ENCODE measurements at places on chromosomes 12 and 14.

DNA sequence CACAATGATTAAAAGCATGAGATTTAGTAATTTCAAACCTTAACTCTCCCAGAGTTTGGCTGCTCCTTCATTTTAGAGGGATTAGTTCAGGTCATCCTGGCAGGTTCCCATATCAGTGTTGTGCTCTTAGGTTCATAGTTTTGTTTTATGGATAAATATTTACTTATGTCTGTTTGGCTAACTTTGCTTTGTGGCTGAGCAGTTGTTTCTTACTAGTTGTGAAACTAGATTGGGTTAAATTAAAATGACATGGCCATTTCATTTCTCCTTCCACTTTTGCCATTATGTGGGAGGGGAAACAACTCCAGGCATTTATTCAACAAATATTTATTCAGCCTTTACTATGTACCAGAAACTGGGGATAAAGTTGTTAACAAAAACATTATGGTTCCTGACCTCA lies 158.8 kb downstream of the TMTC3 start:
- DNase-seq, result no peak

DNA sequence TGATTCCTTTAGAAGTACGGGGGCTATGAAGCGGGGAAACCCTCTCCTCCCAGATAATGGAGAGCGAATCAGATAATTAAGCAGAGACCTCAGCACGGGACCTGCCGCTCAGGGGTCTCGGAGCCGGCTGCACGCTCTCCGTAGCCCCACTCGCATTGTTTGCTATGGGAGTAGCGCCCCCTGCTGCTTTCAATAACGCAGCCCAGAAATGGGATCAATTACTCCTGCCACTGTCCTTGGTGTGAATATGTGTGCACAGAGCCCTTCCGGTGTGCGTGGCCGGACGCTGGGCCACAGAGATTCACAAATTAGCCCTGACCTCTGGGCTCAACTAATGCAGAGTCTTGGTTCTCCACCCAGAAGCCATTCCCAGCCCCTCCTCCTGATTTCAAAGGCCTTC lies 76.4 kb upstream of the TMEM132C start:
- DNase-seq, result no peak

- no peak for DNase-seq
These were observed 41.9 kb downstream of the TTC8 start for GRCh38 chr14:88866305-88866704.

GRCh38 chr14:103699261-103699661 lies 16.0 kb downstream of the XRCC3 start:
- no peak for DNase-seq

- no peak for DNase-seq
These were observed 13.0 kb downstream of the SAMD15 start for GRCh38 chr14:77390188-77390587.

- no peak for DNase-seq
These were observed 20.0 kb downstream of the CKAP4 start for GRCh38 chr12:106227641-106228319.

GRCh38 chr12:84756961-84757360 lies 155.6 kb downstream of the SLC6A15 start:
- no peak for DNase-seq

GRCh38 chr12:50041062-50041860 lies 16.0 kb upstream of the RACGAP1 start:
- DNase-seq, result no peak

GRCh38 chr14:56686416-56686815 lies 106.8 kb downstream of the TMEM260 start:
- DNase-seq, result no peak

- no peak for DNase-seq
These were observed 228.7 kb upstream of the LRFN5 start for GRCh38 chr14:41377932-41378331.

DNA sequence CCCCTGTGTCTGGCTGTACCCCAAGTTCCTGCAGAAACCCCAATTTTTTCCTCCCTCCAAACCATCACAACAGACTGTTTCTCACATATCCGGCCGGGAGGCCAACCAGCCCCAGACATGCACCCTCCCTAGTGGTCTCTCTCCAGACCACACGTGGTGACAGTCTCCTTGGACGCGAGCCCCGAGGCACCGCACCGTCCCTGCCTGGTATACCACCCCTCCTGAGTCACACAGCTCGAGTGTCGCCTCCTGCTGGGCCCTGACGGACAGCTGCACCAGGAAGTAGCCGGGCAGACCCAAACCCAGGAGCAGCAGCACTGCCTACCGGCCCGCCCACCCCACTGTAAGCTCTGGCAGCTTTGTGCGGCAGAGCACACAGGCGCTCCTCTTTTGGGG lies 97.4 kb downstream of the RFLNA start:
- no peak for DNase-seq

GRCh38 chr14:51660741-51661140 lies 9.0 kb downstream of the FRMD6 start:
- no peak for DNase-seq

DNA sequence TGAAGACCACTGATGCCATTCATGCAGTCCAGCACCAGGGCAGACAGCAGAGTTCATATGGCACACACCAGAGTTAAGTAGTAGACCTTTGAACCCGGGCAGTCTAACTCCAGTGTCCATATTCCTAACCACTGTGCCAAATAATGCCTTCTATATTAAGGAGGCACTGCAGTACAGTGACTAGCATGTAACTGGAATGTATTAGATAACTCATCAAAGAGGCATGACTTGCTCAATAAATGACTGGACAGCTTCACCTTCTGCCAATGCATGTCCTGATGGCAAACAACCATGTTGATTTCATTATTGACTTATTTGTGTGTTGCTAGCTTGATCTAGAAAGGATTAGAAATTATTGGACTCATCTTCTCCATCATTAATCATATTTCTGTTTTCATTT lies 40.2 kb downstream of the DACT1 start:
- DNase-seq, result no peak

DNA sequence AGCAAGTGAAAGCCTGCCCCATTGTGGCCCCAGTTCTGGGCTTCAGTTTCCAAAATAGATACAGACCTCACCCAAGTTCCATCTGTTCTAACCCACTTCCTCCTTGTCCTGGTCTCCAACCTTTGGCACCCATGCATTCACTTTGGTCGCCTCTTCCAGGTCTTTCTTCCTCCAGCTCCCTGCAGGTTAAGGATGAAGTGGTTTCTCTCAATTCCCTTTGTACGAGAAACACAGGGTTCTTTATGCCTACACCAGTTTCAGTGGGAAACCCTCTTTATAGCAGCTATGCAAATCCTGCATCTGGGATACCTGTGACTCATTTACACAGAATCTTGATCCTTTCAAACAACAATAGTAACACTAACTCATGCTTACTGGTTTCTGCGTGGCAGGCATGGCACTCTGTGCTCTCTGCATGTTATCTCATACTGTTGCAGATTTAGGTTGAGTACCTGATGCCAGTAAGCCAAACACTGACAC lies 110.6 kb upstream of the AMIGO2 start:
- DNase-seq, result no peak

GRCh38 chr12:75564398-75564797 lies 53.0 kb upstream of the KRR1 start:
- no peak for DNase-seq

DNA sequence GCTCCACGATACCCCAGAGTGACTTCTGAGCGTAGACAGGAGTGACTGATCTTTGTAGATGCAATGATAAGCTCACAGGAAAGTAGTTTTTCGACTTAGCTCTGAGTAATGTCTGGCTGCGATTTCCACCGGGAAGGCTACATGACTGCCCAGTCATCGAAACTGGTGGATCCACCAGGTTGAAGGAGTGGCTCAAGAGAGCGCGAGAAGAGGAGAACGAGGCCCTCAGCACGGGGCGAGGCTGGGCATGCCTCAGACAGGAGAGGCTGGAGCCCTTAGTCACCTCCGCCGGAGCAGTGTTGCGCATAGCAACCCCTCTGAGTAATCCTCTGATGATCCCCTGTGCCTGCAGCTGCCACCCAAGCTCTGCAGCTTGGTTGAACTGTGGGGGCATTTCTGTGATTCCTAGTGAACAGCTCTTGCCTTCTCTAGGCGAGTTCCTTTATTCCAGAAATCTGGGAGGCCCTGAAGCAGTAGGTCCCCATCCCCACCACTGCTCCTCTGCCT lies 25.6 kb downstream of the ELK3 start:
- DNase-seq, result peak; percentile 58

DNA sequence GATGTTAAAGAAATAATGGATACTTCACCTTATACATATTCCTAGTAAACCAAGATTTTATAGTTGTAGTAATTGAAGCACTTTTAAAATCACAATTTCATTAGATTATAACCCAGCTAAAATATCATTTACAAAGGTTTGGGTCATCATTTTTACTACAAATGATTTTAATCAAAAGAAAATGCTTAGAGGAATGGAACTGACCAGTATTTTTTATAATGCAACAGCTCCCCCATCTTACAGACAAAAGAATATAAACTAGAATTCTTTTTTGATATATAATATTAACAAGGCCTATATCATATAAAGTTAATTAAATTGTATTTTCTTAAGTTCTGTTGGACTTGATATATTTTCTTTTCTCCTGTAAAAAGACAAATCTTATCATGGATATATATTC lies 20.4 kb upstream of the LRFN5 start:
- no peak for DNase-seq

DNA sequence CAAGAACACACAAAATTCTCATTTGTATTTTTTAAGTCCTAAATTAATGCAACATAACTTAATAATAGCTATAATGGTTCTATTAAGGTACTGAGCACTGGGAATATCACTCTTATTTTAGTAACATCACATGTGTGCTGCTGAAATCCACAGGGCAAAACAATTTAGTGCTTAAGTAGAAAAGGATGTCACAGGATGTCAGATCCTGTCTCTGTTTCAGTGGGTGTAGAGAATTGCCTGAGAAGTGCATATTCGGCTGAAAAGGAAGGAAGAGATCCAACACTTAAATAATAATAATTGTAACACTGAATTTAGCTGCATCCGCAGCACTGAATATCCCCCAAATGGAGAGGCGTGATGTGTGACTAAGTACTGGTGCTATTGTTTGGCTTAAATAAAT lies 8.6 kb downstream of the LDHB start:
- DNase-seq, result no peak

- DNase-seq, result no peak
These were observed 79.9 kb downstream of the LLPH start for GRCh38 chr12:66050610-66051009.

- no peak for DNase-seq
These were observed 39.8 kb upstream of the GPR68 start for GRCh38 chr14:91284146-91284790.

- DNase-seq, result no peak
These were observed 9.9 kb downstream of the GPRC5A start for GRCh38 chr12:12901158-12901791.

DNA sequence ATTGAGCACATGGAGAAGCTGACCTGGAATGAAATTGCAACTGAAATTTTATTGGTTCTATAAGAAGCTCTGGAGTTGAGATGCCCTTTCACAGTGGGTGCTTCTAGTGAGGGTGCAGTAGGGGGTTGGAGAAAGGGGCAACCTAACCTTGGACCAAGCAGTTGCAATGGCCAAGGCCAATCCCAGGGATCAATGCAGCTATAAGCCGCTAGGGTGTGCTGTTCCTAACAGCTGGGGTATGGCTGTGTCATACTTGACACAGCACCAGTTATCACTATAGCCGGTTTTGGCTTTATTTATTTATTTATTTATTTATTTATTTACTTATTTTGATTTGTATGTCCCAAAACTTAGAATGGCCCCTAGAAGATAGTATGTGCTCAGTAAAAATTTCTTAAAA lies 505.9 kb downstream of the FLRT2 start:
- no peak for DNase-seq

GRCh38 chr12:79765157-79765556 lies 74.4 kb upstream of the PAWR start:
- no peak for DNase-seq

DNA sequence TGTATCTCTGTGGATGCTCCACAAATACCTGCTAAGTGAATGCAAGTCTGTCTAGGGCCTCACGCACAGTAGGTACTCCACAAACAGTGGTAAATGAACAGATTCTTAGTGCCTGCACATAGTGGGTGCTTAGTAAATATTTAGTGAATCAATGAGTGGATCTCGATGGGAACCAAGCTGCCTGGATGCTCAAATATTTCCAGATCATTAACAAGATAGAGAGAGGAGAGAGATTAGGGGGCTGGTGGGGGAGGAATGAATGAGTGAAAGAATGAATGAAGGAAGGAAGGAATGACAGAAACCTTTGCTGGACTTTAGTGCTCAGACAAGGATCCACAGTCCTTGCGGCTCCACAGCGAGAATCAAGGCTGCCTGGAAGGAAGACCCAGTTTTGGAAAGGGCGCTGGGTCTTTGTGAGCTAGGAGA lies 118.2 kb downstream of the SCARB1 start:
- no peak for DNase-seq

GRCh38 chr12:58204071-58204470 lies 262.7 kb downstream of the ATP23 start:
- DNase-seq, result no peak

DNA sequence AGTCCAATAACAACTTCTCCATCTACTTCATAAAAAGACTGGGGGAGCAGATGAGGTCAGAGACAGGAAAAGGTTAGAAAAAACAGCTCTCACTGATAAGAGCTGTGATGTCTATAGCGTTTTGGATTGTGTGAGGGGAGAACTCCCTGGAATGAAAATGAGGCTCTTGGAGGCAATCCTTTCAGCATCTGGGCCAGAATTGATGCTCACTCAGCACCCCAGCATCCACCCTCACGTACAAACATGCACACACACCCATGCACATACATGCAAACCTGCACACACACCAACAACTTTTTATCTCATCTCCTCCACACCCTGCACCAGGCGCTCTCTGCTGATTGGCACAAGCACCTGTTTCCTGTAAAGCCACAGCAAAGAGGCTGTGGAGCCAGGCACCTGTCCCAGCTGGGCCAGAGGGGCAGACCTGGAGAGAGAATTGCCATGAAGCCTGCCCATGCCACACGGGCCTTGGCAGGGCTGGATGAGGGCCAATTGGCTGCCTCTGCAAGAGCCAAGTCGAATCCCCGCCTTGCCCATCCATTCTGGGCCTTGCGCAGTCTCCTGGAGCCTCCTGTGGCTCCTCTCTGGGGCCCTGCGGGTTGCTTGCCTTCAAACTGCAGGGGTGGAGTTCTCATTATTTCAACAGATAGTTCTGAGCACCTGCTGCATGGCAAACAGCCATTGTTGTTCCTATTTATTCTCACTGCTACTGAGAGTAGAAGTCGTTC lies 53.1 kb downstream of the SYNE3 start:
- DNase-seq, result no peak

DNA sequence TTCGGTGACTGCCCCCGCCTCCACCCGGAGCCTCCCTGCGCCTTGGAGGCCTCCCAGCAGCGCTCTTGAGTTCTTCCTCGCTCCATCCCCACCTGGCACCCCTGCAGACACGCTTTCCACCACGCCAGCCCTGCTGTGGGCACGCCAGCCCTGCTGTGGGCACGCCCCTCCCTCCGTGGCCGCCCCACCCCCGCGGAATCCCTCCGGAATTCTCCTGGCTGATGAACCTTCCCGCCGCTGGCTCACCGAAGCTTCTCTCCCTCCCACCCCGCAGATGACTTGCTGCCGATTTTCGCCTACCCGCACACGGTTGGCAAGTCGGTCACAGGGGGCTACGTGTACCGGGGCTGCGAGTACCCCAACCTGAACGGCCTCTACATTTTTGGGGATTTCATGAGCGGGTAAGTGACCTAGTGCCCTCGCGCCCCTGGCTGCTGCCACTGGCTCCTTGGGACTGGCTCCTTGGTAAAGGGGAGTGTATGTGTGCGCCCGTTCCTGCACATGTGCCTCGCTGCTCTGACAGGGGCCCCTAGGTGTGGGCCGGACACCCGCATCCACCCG lies 15.2 kb downstream of the HHIPL1 start:
- DNase-seq, result no peak
